ENCODE measurements at places on chromosomes 3 and 15.
A peak's percentile ranks its signal among the peaks of the same experiment; 100 is the strongest.

DNA sequence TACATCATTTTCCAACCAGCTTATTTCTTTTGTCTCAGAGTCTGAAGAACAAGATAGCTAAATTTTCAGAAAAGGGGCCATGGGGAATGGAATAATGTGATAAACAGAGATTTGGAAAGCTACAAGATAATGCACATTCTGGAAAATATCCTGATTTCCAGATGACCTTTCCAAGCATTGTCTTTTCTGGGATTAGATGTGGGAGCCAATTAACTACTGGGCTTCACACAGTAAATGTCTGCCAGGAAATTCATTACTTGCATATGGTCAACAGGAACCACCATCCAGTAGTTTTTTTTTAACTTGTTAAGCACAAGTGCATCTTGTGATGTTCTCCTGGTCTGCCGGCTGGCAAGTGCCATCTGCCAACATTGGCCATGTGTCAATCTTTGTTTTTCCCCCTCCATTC, 131.1 kb upstream of the BFSP2 start:
- no peak for DNase-seq

DNA sequence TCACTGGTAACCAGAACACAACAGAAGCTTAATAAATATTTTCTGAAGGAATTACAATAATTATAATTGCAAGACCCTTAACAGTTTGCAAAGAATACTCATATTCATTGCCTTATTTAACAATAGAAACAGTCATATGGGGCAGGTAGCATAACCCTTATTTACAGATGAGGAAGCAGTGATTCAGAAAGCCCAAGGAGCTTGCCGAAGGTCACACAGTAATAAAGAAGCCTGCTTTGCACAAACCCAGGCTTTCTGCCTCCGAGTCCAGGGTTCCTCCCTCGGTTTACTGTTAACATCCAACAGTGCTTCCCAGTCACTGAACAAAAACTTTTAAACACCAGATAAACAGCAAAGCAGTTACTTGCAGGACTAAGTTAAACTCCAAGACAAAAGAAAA, 35.3 kb downstream of the SRGAP3 start:
- no peak for DNase-seq

DNA sequence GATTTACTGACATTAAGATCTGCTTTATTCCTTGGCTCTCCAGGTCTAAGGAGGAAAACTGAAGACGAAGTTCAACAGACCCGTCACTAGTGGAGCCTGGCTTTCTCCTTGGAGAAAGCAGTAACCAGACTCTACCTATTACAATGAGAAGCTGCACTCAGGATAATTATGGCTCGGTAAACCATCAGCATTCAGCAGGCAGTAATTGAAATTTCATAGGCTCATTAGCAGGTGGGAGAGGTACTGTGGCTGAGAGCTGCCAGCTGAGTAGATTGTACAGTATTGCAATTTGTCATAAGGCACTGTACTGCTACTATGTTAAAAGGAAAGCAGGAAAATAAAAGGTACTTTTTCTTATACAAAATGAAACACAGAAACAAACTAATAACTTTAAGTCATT, 51.2 kb downstream of the CHAC1 start:
- no peak for DNase-seq

- peak; percentile 81 for DNase-seq
Measured at GRCh38 chr3:111859061-111859973, at the start of gene PHLDB2. PHLDB2 (plus strand) TSS chr3:111859265; CDS start chr3:111884078, 24,813 bp downstream.

GRCh38 chr3:139301183-139301582, 42.6 kb upstream of the MRPS22 start:
- peak; percentile 47 for DNase-seq

- DNase-seq = no peak
Measured at GRCh38 chr3:160797356-160797755, 41.3 kb downstream of the PPM1L start.

- peak; percentile 43 for DNase-seq
Measured at GRCh38 chr15:82647045-82647834, at the start of gene CPEB1. CPEB1 (minus strand) TSS chr15:82647363; CDS start chr15:82628459, 18,904 bp downstream.

GRCh38 chr3:71317749-71318457, 265.6 kb downstream of the FOXP1 start:
- DNase-seq = no peak

- DNase-seq = peak; percentile 93
Measured at GRCh38 chr3:120429921-120430361, 20.9 kb downstream of the FSTL1 start.

- DNase-seq = no peak
Measured at GRCh38 chr3:182201456-182202168, 489.9 kb downstream of the SOX2 start.

DNA sequence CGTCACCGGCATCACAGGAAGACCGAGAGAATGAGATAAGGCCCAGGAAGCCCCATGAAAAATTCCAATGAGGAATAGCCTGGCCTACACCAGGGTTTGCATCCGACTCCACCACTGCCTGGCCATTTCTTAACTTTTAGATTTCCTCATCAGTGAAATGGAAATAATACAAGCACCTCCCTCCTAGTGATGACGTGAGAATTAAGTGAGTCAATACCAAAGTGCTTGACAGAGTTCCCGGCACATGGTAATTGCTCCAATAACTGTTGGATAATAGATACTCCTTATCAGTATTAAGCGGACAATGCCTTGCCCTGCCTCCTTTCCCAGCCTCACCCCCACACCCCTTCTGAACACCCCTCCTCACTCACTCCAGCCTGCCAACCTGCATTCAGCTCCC, 105.4 kb downstream of the TLE3 start:
- DNase-seq = peak; percentile 10

- DNase-seq = peak; percentile 36
Measured at GRCh38 chr3:186839874-186840641, 2.5 kb upstream of the ADIPOQ start.

DNA sequence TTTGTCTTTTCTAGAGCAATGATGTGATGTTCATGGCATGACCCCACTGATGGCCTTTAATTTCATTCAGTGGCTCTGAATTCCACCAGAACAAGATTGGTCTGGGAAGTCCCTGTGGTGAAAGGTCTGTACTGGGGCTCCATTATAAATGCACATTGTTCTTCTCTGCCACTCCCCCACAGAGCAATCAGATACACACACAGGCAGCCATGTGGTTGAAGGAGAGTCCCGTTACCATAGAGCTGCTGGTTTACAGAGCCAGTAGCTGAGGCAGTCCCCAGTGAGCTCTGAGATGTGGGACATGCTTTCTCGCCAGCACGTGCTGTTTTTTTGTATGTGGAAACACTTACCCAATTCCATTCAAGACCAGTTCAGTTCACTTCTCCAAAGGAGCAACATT, 172.7 kb upstream of the TRIM42 start:
- DNase-seq = peak; percentile 13

GRCh38 chr3:40701016-40701588, 176.3 kb downstream of the ZNF621 start:
- DNase-seq = no peak

DNA sequence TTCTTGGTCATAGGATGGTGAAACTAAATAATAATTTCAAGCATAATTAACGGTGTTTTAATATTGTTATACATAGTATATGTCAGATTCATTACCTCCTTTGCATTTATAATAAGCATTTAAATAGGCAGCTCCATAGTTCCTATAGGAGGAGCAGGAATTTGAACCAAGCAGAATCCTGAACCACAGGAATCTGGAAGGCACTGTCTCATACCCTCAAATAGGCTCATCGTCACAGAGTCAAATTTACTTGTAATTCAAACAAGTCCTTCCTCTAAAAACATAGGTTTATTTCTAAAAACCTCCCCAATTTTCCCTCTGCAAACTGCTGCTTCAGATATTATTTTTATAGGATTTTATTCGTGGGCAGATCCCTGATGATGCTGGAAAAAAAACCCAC, 376.3 kb upstream of the ARHGEF26 start:
- DNase-seq = no peak

- no peak for DNase-seq
Measured at GRCh38 chr3:16374047-16374934, 109.3 kb downstream of the OXNAD1 start.

- no peak for DNase-seq
Measured at GRCh38 chr3:192863091-192863420, 54.6 kb downstream of the MB21D2 start.

DNA sequence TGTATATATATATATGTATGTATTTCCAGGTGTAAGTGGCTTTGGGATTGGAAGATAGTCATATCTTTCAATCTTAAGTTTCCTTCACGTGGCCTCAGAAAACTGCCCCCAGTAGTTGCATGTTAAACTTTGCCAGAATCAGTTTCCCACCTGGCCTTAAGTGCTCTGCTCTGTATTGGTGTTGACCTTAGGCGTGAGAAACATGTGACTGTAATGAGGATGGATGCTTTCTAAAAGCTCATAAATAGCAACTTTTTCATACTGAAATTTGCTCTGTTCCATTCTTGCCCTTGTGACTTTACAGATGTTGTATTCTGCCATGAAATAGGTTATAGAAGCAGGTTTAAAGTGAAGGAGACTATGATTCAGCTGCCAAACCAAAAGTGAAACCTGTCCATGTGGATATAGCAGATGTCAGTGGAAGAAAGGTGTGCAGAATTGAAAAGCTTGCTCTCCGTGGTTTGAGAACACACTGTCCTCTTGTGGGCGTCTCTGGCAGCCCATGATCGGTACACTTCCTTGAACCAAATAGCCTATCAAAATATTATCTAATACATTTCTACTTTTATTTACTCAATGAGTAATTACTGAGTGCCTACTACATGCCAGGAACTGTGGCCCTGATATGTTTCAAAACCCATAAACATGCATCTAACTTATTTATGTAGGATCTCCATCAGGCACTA, 15.8 kb downstream of the SCG5 start:
- DNase-seq = peak; percentile 25

DNA sequence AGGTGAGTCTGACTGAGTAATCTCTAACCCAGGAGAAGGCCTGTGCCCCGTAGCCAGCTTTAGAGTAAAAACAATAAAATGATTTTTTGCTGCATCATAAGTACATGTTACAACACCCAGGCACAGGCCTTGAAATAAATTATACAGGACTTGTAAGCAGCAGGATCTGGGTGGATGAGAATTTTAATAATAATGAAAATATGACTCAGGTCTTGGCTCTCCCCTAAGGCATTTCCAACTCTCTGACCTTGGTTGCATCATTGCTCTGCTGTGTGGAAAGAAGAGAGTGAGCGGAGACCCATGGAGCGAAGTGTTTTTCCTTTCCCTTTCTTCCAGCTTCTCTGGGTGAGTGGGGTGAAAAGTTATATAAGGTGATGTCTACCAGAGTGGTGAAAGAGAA, 44.6 kb downstream of the EOMES start:
- peak; percentile 99 for DNase-seq

- DNase-seq = no peak
Measured at GRCh38 chr3:133910422-133910821, 14.7 kb upstream of the RAB6B start.

DNA sequence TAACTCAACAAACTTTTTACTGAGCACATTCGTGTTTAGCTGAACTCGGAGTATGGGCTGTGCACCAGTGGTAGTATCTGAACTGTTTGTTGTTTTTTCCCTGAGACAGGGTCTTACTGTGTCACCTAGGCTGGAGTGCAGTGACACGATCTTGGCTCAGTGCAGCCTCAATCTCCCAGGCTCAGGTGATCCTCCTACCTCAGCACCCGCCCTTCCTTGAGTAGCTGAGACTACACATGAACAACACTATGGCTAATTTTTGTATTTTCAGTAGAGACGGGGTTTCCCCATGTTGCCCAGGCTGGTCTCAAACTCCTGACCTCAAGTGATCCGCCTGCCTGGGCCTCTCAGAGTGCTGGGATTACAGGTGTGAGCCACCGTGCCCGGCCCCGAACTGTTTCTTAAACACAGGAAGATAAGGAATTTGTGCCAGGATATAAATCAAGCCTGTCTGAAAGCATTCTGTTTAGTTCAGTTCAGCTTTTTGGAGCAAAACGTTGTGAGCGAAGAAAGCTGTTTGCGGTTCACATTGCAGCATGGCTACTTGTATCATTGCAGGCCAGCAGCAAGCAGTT, 40.4 kb upstream of the SKOR1 start:
- no peak for DNase-seq
